ENCODE measurements at places on chromosomes 4 and X.

GRCh38 chrX:154749856-154750255 is 1.0 kb downstream of the GAB3 start:
- no peak for ATAC-seq

GRCh38 chr4:86856896-86857295 is 7.7 kb upstream of the SLC10A6 start:
- ATAC-seq, result no peak

GRCh38 chrX:107683124-107683895 is 55.0 kb downstream of the PRPS1 start:
- ATAC-seq, result no peak

- no peak for ATAC-seq
Measured at GRCh38 chr4:8126523-8126922, 32.1 kb downstream of the ABLIM2 start.

DNA sequence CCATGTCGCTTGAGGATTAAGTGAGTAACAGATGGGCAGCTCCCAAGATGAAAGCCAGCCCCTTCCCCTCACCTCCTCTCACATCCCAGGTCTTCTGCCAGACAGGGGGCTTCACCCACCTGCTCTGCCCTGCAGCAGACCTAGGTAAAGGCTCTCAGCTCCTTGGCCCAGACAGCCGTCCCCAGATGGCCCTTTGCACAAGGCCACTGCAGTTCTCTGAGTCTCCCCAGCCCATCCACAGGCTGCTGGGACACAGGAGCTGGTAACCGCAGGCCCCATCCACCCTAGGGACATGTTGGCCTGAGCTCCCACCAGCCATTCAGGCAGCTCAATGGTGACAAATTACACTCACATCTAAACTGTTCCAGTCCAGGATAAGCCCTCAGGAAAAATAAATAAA is 15.3 kb downstream of the C4orf50 start:
- no peak for ATAC-seq

GRCh38 chr4:4326166-4326565 is 36.1 kb downstream of the ZBTB49 start:
- no peak for ATAC-seq

- no peak for ATAC-seq
Measured at GRCh38 chr4:153789741-153790499, 1.0 kb upstream of the SFRP2 start.

GRCh38 chr4:172007889-172008288 is 194.7 kb downstream of the GALNTL6 start:
- no peak for ATAC-seq

DNA sequence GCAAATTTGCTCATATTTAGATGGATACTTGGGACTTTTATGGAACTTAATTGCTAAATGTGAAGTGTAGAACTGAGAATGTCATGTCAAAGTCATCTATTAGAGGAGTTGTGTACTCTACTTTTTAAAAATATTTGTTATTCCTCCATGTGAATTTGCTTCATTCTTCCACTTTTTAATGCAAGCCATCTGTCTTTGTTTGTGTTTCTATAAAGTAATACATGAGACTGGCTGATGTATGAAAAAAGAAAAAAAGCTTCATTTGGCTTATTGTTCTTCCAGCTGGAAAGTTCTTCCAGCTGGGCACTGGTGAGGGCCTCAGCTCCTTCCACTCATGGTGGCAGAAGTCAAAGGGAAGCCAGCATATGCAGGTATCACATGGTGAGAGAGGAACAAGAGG is 114.6 kb upstream of the GRID2 start:
- no peak for ATAC-seq

GRCh38 chrX:72042852-72043248 is 88.9 kb downstream of the RTL5 start:
- ATAC-seq, result no peak

DNA sequence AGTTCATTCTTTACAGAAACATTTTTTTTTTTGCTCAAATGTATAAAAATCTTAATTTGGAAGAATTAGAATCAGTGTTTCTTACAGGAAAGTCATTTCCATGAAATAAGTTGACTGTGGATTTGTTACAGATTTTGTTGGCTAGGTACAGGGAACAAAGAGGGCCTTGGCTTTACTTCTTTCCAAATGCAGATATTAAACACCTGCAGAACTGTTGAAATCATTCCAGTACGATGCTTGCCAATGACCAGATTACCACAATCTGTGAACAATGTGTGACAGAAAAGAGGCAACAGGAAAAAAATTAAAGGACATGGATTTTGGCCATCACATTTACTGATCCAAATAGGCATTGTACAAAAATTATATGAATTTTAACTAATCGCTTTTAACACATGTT is 70.8 kb downstream of the ANXA10 start:
- ATAC-seq, result no peak
